Anterior cingulate cortex (tissue), 58 donors: ENCODE measurements at places on chromosomes 1 and 21.

DNA sequence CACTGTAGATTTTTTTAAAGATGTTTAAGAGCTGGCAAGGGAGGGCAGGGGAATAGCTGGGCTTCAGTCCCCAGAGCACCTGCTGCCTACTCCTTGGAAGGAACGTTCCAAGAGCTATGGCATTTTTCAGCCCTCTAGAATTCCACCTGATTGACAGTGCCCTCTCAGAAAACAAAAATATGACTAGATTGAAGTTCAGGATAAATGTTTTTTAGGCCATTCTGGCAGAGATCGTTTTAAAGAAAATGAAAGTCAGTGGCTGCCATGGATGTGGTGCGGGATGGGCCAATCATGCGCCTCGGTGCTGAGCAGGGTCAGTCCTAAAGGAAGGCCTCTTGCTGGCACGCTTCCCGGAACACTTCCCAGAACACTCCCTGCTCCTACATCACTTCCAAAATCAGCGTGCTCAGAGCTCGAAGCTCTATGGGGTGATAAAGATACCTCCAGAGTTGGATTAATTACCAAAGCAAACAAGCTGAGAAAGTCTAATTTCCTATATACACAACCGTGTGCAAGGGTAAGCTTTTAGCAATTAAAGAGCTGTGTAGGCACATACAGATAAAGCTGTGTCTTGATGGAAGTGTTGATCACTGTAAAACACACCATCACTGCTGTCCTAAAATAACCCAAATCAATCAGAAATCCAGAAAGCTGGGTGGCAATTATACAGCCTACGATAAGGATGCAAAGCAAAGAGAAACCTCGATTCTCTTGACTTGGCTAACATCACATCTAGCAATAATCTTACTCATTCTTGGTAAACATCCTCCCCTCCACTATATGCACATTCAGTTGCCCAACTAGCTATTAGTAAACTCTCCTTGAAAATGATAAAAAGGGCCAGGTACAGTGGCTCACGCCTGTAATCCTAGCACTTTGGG, 34.6 kb downstream of the TGFBR3 start:
- DNase-seq, result peak; percentile 13

GRCh38 chr1:40692429-40692895, 958 bp downstream of the NFYC start:
- no peak for DNase-seq

- no peak for DNase-seq
Observed at GRCh38 chr1:54008876-54009275, 9.1 kb downstream of the LDLRAD1 start.

DNA sequence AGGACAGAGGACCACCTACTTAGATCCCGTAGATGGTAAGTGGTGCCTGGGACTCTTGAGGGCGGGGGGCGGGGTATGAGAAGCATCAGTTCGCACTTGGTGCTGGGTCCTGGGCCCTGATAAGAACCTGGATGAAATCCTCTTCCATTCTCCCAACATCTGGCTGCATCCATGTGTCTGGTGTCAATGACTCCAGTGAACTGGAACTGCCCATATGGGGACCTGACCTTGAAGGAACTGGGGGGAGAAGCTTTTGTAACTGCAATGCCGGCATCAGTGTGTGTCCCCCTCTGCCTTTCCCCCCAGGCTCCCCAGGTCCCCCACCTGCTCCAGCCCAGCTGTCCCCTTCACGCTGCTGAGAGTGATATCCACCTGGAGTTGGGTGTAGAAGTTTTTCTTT, 49.7 kb upstream of the EPB41 start:
- no peak for DNase-seq

DNA sequence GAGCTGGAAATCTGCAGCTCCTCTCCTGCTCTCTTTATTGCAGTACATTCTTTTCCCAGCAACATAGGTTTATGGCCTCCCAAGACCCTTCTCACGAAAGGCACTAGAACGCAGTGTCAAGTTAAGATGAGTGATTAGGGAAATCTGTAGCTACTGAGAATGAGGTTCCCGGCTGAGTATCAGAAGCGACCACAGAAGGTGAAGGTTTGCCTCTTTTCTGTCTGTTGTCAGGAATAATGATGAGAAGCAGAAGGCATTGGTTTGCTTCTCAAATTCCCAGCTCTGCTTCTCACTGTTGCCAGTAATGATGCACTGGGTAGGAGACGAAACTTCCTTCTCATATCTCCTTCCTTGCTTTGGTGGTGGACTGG, 128.4 kb downstream of the NTMT2 start:
- no peak for DNase-seq

- no peak for DNase-seq
Observed at GRCh38 chr21:36700971-36701755, 2.2 kb downstream of the SIM2 start.

DNA sequence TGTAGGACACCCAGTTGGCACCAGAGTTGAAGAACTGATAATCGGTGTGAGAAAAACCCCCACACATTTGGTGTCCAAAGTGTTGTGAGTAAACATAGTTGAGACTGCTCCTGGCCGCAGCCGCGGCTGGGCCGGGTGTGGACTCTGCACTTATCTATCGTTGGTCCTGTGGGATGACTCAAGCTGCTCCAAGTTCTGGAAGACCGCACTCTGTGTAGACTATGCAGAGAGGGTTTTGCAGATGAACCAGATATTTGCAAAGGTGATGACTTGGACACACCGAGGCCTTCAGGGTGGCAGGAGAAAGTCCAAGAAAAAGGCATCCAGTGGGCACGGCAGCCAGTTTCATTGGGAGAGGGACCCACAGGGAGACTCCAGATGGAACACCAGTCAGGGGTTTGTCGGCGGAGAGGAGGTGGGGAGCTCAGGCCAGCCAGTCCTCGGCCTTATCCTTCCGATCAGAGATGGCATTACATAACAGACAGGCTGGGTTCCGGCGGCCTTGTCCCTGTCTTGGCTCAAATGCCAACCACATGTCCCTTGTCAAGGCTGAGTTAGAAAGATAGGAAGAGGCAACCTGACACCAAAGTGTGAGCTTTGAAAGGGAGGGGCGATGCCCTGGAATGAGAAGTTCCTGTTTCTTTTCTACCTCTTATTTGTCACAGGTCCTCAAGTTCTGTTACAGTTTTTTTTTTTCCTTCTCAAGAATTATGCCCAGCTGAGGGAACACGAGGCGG, 21.1 kb downstream of the C2CD2 start:
- DNase-seq, result no peak

DNA sequence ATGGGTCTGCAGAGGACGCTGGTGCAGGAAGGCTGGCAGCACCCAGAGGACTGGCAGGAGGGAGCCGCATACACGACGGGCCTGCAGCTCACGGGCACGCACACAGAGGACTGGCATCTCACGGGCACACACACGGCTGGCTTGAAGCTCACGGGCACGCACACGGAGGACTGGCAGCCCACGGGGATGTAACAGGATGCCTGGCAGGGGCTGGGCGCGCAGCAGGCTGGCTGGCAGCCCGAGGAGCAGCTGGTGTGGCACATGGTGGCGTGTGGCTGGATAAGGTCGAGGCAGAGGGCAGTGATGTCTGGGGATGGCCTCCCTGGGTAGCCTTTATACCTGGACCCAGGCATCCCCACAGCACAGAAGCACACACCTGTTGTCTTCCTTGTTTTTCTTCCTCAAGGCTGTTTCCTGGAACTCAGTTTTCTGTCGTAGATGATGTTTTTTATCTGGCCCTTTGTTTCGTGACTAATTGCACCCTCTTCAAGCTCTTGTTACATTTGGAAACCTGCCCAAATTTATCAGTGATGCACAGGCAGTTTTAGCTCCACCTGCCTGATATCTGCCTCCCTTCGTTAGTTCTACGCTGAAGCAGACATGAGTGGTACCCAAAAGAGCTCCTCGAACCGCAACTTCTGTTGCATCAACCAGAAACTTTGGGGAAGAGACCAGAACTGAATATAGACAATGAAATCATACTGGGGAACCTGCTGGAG, at the start of gene KRTAP12-1:
Gene KRTAP12-1 (minus strand): TSS at position 303 of the 719 bp plus-strand sequence. CDS start 40 bp downstream, at position 263.
- no peak for DNase-seq

- DNase-seq, result no peak
Observed at GRCh38 chr1:19665496-19666465, 1.1 kb downstream of the HTR6 start.

- no peak for DNase-seq
Observed at GRCh38 chr1:210373628-210373877, 44.9 kb downstream of the HHAT start.

DNA sequence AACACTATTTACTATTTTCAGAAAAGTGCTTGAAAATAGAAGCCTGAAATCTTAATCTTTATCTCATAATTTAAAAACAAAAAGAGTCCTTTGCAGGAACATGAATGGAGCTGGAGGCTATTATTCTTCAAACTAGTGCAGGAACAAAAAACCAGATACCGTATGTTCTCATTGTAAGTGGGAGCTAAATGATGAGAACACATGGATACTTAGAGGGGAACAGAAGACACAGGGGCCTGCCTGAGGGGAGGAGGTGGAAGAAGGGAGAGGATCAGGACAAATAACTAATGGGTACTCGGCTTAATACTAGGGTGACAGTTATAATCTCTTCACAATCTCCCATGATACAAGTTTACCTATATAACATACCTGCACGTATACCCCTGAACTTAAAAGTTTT, 176.3 kb downstream of the SDCCAG8 start:
- no peak for DNase-seq

DNA sequence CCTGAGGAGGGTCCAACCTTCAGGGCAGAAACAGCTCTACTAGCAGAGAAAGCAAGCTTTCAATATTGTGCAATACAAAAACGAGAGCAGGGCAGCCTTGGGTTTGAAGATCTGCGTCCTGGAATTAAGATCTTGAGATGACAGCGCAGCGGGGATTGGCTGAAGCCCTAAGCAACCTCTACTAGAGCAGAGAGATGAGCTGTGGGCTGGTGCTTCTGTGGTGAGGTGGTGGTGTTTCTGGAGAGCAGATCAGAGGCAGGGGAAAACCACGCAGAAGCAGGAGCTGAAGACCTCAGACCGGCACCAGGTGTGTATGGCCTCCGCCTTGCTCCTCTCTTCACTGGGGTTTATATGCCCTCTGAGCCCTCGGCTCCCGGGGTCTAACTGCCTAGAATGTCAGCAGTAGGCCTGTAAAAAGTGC, 12.5 kb downstream of the TRAF3IP3 start:
- DNase-seq, result no peak

DNA sequence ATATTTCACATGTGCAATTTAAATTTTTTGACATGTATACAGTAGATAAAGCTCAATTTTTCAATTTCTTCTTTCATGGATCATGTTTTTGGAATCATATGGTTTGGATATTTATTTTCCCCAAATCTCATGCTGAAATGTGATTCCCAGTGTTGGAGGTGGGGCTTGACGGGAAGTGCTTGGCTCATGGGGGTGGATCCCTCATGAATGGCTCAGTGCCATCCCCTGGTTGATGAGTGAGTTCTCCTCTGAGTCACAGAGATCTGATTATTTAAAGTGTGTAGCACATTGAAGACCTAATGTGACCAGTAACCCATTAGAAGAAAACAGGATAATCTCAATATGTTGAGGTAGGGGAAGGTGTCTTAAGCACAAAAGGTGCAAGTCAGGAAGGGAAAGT, 9.1 kb upstream of the IFI16 start:
- DNase-seq, result no peak
